ENCODE measurements at places on chromosomes 6 and 20. TPM values are rescaled to one million over a fixed set of nuclear protein-coding genes. Genes with fewer than 3 reads are reported as not detected.

Gene ATP6V1G2
- 1.2 TPM for total RNA-seq

Gene RUNX2
- 0.26 TPM for total RNA-seq

DNA sequence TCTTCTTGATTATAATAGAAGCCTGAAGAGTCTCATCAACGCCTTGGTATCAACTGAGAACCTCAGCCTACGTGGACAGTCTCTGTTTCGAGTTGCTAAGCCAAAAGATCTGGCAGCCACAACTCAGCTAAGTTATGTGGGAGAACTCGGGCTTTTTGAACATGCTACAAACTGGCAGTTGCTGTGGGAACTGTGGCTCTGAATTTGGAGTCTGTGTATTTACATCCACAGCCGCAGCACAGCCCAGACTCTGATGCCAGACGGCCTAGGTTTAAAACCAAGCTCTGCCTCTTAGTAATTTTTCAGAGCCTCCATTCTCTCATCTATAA, 35.8 kb downstream of the RIPOR2 start:
- no peak for DNase-seq

DNA sequence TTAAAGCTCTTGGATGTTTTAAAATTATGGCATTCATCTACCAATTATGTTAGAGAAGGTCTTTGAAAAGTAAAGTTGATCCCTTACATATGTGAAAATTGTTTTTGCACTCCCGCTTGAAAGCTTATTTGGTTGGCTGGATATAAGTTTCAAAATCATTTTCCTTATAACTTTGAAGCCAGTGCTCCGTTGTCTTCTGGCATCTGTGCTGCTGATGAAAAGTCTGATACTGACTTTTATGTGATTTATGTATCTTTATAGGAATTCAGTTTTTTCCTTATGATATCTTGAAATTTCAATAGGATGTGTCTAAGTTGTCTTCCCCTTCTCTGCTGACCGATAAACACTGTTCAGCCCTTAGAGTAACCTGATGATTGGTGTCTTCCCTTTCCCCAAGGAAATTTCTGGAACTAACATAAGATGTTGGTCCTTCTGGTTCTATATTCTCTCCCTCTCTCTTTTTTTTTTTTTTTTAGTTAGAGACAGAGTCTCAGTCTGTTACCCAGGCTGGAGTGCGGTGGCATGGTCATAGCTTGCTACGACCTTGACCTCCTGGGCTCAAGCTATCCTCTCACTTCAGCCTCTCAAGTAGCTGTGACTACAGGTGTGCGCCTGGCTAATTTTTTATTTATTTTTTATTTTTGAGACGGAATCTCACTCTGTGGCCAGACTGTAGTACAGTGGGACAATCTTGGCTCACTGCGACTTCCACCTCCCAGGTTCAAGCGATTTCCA, 12.7 kb downstream of the PANK2 start:
- DNase-seq: no peak

DNA sequence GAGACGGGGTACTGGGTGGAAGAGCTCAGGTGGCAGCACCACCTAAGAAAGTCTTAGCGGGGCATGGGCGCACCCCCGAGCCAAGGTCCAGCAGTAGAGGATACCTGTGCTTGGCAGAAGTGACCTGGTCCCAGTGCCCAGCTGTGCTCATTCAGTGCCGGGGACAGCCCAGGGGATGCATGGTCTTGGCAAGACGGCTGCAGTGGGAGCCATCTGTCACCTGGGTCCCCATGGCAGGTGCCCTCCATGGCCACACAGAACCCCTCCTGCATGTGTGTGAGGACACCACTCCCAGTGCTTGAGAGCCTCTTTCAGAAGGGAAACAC, 664.7 kb downstream of the QKI start:
- DNase-seq: no peak

GRCh38 chr6:47290124-47290834, 19.4 kb downstream of the TNFRSF21 start:
- DNase-seq: no peak

DNA sequence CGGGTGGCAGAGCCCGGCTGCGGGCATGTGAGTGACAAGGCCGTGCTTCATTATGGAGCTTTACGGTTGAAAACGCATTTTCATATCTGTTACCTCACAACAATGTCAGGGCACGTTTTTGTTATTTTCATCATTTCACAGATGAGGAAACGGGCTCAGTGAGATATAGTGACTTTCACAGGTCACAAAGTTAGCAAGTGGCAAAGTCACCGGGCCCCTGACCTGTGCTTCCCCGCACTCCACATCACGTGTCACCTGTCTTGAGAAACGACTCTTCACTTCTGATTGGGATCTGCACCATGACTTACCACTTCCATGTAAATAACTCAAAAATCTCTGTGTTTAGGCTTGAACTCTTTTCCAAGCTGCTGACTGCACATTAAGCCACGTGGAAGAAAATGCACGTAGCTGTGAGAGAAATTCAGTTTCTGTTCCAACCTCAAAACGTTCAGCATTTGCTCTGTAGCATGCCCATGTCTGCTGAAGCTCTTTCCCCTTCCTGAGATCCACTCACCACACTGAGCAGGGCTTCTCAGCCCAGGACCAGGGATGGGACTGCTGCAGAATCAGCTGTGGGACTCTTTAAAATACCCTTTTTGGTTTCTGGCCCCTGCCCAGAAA, 107.2 kb downstream of the ARMC2 start:
- no peak for DNase-seq

DNA sequence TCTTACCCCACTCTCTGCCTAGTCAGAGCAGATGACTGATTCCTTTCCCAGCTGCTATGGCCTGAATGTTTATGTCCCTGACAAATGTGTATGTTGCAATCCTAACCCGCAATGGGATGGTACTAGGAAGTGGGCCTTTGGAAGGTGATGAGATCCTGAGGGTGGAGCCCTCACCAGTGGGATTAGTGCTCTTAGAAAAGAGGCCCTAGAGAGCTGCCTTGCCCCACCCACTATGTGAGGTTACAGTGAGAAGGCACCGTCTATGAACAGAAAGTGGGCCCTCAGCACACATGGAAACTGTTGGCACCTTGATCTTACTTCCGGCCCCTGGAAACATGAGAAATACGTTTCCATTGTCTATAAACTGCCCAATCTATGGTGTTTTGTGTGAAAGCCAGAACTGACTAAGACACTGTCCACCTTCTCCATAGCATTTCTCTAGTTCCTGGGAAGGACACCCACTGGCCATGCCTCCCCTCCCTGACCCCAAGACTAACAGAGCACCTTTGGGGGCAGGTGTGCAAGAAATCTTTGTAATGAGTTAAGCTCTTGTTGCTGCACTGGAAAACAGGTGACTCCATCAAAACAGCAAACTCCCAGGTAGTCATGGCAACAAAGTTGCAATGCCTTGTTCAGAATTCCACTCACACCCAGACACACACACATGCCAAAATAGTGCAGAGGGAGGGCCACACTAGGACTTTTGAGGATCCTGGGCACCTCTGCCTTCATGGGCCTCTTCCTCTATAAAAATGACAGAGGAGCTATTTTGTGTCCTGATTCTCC, 16.2 kb downstream of the GABRR2 start:
- DNase-seq: no peak
